T1000 (cell line): ENCODE measurements at places on chromosomes 2 and 18.

DNA sequence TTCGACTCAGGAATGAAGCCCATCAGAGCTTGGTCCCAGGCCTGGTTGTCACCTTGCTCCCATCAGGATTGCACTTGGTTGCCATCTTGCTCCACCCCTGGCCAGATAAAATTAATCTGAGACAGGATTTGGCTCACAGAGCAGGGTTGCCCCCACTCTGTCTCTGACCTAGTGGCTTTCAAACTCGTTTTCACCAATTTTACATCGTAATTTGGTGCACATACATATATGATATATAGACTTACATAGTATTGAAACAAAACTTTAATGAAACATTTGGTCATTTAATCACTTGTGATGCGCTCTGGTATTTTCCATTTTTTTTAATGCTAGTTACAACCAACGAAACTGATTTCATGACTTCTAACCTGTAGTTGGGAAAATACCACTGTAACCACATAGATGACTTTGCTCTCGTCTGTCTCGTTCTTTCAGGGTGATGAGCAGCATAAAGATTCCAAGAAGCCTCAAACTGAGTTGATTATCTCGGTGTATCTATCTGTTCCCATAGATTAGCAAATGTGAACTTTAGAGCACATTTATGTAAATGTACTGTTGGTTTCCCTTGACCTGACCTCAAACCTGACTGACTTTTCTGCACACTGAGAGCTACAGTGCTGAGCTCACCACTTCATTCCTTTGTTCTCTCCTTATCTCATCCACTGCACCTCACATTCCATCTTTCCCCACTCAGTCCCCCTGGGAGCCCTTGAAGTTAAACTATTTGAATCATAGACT, 30.5 kb upstream of the PLB1 start:
- DNase-seq: no peak

DNA sequence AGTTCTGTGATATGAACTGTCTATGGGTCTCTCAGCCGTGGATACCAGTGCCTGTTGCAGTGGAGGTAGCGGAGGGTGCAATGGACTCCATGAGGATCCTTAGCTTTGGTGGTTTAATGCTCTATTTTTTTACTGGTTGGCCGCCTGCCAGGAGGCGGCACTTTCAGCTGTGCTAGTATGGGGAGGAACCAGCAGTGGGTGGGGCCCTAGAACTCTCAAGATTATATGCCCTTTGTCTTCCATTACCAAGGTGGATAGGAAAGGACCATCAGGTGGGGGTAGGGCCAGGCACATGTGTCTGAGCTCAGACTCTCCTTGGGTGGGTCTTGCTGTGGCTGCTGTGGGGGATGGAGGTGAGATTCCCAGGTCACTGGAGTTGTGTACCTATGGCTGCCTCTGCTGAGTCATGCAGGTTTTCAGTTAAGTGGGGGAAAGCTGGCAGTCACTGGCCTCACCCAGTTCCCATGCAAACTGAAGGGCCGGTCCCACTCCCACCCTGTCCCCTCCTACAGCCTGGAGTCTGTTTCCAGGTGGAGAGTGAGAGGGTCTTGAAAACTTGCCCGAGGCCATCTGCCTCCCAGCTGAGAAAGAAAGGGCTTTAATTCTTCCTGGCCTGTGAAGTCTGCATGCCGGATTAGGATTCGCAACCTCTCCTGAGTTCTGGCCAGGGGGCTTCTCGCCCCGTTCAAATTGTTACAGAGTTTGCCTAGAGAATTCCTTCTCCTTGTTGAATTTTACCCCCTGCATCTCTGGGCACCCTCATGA, 14.5 kb downstream of the KCNS3 start:
- no peak for DNase-seq

DNA sequence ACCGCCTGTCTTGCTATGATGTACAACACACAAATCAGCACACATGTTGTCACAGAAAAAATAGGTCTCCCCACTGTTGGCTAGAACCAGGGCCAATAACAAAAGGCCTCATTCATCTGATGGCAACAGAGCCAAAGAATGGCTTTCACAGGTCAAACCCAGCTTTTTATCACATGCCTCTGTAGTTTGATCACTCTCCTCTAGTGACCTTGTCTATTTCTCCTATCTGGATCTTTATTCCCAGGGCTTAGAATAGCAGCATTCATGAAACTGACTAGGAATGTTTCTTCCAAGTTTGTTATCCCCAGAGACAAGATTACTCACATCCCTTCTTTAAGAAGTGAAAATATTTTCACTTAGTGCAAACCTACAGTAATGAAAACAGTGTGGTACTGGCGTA, 285.8 kb upstream of the GYPC start:
- no peak for DNase-seq

DNA sequence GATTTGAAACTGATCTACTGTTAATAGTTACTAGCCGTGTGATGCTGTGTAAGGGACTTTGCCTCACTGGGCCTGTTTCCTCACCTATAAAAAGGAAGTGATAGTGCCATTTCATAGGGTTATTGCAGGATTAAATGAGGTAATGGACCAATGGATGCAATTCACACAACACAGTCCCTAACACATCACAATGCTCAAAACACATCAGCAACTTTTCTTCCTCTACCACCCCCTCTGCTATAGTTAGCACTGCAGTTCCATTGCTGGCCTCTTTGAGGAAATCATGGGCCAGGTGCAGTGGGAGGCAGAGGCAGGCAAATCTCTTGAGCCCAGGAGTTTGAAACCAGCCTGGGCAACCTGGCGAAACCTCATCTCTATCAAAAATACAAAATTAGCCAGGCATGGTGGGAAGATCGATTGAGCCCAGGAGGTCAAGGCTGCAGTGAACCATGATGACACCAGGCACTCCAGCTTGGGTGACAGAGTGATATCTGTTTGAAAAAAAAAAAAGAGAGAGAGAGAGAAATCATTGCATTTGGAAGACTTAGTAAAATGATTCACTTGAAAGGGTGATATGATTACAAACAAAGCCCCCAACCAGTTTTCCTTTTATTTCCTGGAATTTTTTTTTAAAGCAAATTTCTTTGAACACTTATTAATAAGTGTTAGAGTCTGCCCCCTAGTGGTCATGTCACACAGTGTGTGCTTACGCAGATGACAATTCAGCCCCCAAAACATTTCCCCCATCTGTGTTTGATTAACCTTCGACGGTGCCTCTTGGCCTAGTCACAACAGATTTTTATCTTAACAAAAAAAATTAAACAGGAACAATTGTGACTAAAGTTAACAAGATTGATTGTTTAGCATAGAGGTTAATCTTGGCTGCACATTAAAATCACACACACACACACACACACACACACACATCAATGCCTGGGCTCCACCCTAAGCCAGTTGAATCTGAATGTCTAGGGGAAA, 88.6 kb upstream of the BCL11A start:
- DNase-seq: no peak

DNA sequence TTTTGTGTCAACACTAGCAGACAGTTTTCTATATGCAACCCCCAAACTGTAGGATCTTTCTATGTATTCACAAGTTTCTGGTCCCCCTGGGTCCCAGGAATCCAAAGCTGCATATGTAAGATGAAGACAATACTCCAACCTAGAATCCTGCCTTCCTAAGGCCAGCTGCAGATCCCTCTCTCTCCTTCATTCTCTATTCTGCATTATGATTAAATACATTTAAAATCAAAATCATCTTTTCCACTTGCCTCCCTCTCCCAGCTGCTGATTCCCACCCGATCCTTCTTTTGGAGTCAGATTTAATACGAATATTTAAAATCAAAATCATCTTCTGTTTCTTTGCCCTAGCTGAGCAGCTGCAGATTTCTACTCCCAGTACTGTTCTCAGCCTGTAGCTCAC, 783.0 kb upstream of the ZEB2 start:
- DNase-seq: no peak

DNA sequence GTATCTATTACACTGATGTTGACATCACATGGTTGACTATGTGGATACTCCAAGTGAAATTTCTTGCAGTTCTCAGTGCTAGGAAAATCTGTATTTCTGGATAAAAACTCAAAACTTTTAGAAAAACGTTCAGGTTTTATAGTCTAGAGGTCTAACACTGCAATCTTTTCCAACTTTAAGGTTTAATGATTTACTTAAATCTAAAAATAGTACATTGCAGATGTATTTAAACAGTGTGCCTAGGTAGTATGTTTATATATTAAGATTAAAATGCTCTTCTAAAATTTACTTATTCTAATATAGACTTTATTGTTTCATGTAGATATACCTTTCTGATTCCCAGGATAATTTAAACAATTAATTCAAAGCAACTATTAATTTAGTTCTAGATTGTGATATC, 98.3 kb downstream of the SH3YL1 start:
- DNase-seq: no peak
